ENCODE measurements at places on chromosomes 2 and 18.

- peak; percentile 59 for DNase-seq
These were observed 81.2 kb downstream of the ADD2 start for GRCh38 chr2:70686577-70687460.

DNA sequence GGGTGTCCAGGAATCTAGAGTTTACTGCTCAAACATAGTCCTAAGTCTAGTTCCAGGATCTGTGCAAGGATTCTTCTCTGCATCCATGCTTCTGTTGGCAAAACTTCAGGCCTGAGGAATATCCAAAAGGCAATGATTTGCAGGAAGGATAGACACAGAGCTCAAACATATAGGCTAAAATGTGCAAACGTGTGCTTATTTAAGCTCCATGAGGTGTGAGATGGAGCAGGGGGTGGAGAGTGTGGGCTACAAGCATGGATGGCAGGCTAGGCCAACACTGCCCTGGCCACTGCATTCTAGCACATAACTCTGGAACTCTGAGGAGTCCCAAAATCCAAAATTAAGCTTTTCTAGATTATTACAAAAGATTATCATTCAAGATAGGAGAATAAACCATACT lies 301.1 kb downstream of the PAX3 start:
- DNase-seq = no peak

GRCh38 chr2:190529486-190530247 lies 4.9 kb downstream of the NEMP2 start:
- DNase-seq = no peak

DNA sequence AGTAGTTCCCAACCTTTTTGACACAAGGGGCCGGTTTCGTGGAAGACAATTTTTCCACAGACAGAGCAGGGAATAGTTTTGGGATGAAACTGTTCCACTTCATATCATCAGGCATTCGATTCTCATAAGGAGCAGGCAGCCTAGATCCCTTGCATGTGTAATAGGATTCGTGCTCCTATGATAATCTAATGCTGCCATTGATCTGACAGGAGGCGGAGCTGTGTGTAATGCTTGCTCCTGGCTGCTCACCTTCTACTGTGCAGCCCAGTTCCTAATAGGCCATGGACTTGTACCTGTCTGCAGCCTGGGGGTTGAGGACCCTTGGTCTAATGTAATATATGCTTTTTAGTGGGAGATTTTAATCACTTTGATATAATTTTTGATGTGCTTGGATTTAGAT lies 188.7 kb upstream of the KLHL14 start:
- no peak for DNase-seq

DNA sequence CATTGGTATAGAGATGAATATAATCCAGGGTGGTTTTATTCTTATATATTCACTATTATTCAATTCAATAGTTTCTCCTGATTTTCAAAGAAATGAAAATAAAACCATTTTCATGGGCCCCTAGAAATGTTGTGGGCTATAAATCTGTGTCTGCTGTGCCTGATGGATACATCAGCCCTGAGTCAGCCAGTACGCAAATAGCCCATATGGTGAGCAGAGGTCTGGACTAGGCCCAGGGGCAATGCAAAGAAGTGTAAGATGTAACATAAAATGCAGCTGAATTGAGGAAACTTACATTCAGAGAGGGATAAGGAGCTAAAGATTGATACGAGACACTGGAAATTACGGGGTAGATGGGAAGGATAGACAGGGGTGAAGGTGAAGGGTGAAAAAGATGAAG lies 122.5 kb downstream of the MAIP1 start:
- DNase-seq = no peak

GRCh38 chr2:193885419-193885818 lies 1690.7 kb upstream of the TMEFF2 start:
- no peak for DNase-seq

DNA sequence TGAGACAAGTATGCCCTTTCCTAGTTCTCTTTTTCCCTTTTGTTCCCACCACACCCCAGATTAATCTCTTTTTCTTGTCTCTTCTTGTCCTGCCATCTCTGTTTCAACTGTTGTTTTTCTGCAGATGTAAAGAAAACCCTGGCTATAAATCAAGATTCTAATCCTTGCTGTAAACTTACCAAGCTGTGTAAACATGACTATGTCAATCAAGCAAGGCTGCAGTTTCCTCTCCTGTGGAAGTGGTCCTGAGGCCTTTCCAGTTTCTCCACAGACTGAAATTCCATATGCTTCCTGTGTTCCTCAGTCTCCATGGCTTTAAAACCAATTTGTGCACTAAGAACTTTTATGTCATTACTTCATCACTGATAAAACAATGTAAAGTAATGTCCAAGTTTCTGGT lies 288.8 kb upstream of the PIK3C3 start:
- no peak for DNase-seq

GRCh38 chr18:29226213-29226612 lies 1049.3 kb upstream of the CDH2 start:
- DNase-seq = no peak

DNA sequence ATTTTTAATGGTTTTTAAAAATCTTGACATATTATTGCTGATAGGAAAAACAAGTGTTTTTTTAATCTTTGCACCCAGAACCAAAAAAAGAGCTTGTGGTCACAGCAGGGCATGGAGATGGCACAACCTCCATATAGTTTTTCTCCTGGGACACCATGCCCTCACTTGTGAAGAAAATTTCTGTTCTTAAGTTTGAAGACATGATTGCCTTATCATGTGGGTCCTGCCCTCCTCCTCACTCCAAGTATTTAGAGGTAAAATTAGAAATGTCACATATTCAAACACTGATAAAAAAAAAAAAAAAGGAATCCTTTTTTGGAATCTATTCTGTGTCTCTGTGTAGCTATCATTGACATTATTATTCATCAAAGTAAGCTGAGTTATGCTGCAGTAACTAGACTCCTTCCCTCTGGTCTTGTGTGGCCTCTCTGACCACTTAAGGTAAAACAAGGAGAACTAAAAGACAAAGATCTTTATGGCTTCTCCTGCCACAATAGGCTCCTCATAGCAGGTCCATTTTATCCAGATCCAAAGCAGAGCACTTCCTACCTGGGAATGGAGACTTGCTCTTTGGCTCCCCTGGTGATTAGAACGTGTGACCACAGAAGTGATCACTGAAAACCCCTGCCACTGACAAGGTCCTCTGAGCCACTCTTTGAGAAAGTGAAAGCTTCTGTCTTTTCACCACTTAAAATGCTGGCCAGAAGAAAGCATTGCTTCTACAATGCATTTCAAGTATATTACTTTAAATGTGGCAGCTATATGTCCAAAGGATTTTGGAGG lies 19.8 kb downstream of the ADD2 start:
- no peak for DNase-seq

- no peak for DNase-seq
These were observed 35.5 kb downstream of the HS6ST1 start for GRCh38 chr2:128282976-128283810.

DNA sequence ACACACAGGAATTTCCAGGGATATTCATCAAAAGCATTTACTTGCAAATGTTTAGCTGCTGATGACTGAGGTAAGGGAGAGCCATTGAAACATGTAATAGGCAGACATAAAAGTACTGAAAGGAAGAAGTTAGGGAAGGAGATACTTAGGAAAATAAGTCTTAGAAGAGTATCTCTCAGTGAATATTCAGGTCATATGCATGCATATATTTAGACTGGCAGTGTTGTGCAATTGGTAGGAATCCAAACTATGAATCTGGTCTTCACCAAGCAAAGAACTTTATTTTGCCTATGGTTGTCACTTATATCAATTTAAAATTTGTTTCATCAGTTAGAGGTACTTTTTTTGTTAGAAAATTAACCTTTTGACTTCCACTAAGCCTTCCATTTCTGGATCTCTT lies 1490.7 kb downstream of the SUCLG1 start:
- DNase-seq = no peak

- DNase-seq = peak; percentile 47
These were observed 412 bp downstream of the OSBPL1A start for GRCh38 chr18:24397131-24397693.

DNA sequence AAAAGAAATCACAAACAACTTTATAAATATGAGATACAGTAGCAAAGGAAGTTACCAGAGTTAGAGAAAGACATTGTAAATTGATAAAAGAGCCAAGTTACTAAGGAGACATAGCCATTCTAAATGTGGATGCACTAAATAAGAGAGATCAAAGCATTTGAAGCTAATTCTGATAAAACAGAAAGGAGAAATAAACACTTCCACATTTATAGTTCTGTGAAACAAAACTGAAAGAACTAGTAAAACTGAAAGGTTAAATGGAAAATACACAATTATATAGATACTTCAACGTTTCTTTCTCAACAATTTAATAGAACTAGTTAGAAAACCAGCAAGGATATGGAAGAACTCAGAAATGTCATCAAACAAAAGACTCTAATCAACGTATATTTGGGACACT lies 309.0 kb upstream of the CDH2 start:
- no peak for DNase-seq

- DNase-seq = no peak
These were observed 761.6 kb downstream of the DSC3 start for GRCh38 chr18:30280861-30281470.

GRCh38 chr18:47601581-47602272 lies 328.7 kb downstream of the SMAD2 start:
- DNase-seq = no peak

DNA sequence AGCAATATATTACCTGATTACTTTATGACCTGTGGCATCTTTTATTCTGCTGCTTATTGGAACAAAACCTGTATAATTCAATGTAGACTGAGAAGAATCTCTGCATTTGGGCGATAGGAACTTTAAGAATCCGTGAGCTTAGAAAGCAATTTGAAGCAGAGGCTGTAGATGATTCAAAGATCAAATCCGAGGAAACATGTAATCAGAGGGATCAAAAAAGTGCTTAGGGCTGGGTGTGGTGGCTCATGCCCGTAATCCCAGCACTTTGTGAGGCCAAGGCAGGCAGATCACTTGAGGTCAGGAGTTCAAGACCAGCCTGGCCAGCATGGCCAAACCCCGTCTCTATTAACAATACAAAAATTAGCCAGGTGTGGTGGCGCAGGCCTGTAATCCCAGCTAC lies 198.4 kb downstream of the MTX2 start:
- DNase-seq = no peak

- no peak for DNase-seq
These were observed 32.9 kb upstream of the EHBP1 start for GRCh38 chr2:62672601-62673000.

DNA sequence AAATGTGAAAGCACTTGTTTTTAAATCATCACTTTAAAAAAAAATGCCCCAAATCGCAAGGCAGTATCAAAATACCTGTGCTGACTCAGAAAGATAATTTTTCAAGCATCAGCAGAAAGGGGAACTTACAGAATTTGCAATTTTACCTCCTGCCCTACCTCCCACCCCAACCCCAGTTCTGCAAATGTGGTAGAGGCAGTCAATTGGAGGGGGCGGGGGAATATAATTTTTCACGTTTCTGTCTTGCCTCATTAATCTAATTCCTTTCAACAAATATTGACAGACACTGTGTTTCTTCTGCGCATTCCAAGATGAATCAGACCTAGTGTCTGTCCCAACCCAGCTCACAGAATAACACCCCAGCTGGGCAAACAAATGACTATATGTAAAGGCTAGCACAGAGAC lies 76.8 kb downstream of the ALPK2 start:
- no peak for DNase-seq

GRCh38 chr18:52402814-52403213 lies 62.8 kb downstream of the DCC start:
- no peak for DNase-seq

- no peak for DNase-seq
These were observed 1.9 kb downstream of the ADCYAP1 start for GRCh38 chr18:906416-907114.

GRCh38 chr2:133360882-133361281 lies 207.4 kb downstream of the NCKAP5 start:
- DNase-seq = no peak

GRCh38 chr18:59509481-59510442 lies 150.7 kb upstream of the LMAN1 start:
- DNase-seq = no peak

- no peak for DNase-seq
These were observed 439.6 kb upstream of the UBE2E3 start for GRCh38 chr2:180540761-180541160.

DNA sequence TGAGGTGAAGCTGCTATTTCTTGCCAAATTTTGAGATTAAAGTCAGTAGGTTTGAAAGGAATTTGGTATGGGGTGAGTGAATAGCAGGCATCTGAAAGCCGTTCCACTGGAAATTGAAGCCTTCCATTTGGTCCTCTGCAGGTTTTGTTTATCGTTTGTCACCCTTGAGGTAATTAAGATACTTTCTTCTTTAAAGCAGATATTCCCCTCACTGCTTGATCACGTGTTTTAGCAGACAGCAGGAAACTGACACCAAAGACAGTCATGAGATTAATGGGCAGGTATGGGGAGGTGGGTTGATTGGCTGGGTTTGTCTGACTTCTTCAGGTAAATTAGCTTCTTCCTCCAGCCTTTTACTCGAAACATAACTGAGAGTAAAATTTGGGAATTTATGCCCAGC lies 10.7 kb downstream of the LPIN1 start:
- no peak for DNase-seq

GRCh38 chr18:47203626-47204464 lies 27.7 kb upstream of the IER3IP1 start:
- no peak for DNase-seq

- DNase-seq = no peak
These were observed 43.2 kb upstream of the GLS start for GRCh38 chr2:190837420-190837819.

- DNase-seq = no peak
These were observed 126.1 kb downstream of the NCK2 start for GRCh38 chr2:105870858-105871257.

DNA sequence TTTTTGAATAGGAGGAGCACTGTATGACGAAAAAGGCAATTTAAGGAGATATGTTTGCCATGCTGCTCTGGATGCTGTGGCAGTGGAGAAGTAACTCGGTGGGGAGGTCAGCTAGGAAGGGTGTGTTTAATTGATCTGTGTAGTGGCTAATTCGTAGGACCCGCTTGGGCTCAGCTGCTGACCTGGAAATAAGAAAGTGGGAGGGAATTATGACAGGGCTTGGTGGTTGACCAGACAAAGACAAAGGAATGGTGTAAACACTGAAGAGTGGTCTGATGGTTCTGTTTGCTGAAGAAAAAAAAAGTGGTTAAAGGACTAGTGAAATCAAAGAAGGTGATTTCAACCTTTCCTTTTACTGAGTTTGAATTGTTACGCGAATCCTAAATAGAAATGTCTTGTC lies 146.0 kb downstream of the MAP4K4 start:
- DNase-seq = no peak

GRCh38 chr2:178892751-178893625 lies 85.8 kb upstream of the TTN start:
- no peak for DNase-seq

DNA sequence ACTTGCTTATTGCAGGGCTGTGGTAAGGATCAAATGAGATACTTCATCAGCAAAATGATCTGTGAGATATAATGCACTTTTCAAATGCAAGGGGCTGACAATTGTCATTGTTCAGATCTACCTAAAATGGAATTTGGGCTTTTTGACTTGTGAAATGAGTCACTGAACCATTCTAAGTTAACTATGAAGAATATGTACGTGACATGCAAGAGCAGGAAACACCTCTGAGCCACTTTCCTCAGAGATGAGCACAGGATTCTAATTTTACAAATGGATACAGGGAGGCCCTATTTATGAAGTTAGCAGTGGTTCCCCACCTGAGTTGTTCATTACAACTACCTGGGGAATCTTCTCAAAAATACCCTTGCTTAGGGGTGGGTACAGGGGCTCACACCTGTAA lies 26.7 kb downstream of the CTLA4 start:
- no peak for DNase-seq

All from ascending aorta (tissue), 2 donors.